Left ventricle myocardium inferior (tissue), 1 donor: ENCODE measurements at places on chromosomes 3 and 15. TPM values are rescaled to one million over a fixed set of nuclear protein-coding genes. Genes with fewer than 3 reads are reported as not detected.

DNA sequence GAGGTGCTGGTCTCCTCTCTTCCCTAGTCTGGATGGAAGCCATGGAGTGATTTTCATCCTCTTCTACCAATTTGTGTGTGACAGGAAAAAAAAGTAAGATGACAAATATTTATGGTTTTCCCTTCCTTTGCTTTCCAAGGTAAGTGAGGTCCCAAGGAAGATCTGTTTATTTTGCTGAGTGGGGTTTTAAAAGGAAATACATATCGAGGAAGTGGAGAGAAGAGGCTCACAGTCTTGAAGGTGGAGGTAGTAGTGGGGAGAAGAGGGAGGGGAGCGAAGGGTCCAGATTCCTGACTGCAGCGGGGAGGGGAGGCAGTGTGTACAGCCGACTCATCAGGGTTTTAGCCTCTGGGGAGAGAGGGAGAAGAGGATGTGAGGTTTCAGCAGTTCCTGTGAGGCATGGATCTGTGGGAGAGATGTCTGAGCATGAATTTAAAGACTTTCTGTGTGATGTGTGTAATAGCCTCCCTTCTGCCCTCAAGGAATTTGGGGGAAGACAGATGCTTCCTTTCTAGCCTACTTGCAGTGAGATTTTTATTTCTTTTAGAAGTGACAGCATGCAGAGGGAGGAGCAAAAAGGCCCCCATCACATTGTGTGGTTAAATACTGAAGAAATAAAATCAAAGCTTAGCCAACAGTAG, 272.4 kb downstream of the THRB start:
- peaks cover 25% of the 10 kb centered on the region for H3K4me1 ChIP-seq
- no peak overlapping the region for H3K4me3 ChIP-seq
- H3K36me3 ChIP-seq: no peaks in the 10 kb centered on the region
- no peak overlapping the region for H3K27ac ChIP-seq
- DNase-seq: no peak

DNA sequence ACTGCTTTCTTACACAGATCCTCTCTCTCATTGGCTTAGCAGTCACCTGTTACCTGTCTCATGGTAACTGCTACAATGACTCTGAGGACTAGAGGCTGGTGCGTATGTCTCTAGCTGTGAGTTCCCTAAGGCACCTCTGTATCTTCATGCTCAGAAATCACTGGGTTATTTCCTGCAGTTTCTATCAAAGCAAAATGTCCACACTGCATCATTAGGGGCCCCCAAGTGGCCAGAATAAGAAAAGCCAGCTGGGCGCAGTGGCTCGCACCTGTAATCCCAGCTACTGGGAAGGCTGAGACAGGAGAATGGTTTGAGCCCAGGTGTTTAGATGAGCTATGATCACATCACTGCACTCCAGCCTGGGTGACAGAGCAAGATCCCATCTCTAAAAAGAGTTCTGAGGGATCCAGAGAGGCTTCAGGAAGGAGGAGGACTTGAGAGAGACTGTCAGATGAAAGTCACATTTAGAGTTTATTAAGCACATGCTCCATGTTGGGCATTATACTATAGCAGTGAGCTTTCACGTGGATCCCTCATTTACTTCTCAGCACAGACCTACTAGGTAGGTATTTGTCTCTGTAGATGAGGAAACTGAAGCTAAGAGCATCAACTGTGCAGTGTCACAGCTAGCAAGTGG, 2.3 kb upstream of the VPS18 start:
- DNase-seq: no peak
- peaks cover 32% of the 10 kb centered on the region for H3K4me1 ChIP-seq
- no peak overlapping the region for H3K27ac ChIP-seq
- peaks cover 13% of the 10 kb centered on the region for H3K36me3 ChIP-seq

- no peaks in the 10 kb centered on the region for H3K27me3 ChIP-seq
- no peaks in the 10 kb centered on the region for H3K36me3 ChIP-seq
- H3K27ac ChIP-seq: no peak overlapping the region
- H3K4me3 ChIP-seq: no peak overlapping the region
- H3K4me1 ChIP-seq: peaks cover 33% of the 10 kb centered on the region
- no peak for DNase-seq
Measured at GRCh38 chr15:65612949-65613744, 2.2 kb upstream of the INTS14 start.

DNA sequence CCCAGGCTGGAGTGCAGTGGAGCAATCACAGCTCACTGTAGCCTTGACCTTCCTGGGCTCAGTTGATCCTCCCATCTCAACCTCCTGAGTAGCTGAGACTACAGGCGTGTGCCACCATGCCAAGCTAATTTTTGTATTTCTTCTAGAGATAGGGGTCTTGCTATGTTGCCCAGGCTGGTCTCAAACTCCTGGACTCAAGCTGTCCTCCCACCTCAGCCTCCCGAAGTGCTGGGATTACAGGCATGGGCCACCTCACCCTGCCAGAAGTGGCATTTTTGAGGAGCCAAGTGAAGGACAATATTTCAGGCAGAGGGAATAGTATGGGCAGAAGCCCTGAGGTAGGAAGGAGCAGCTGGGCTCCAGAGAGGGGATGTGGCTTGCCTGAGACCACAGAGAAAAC, 4.7 kb downstream of the ANKDD1A start:
- peaks cover 13% of the 10 kb centered on the region for H3K4me1 ChIP-seq
- no peak for DNase-seq
- no peak overlapping the region for H3K27ac ChIP-seq
- no peaks in the 10 kb centered on the region for H3K36me3 ChIP-seq

DNA sequence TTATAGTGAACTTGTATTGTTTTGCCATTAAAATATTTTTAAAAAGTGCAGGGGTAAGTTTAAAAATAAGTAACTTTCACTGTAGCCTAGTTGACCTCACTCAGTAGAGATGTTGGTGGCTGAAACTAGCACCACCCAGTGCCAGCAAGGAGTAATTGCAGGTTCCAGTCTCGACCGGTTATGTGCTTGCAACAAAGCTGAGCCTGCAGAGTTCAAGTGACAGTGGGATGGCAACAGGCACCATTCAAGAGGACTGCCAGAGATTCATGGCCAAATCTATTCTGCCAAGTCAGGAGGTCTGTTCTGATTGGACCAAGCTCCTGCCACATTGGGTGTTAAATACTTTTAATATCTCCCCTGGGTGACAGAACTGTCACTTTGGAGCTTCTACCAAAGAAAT, 2.7 kb downstream of the ADAMTS7 start:
- peak overlapping the region; percentile 96 for H3K4me3 ChIP-seq
- peak; percentile 58 for DNase-seq
- no peaks in the 10 kb centered on the region for H3K27me3 ChIP-seq

- H3K4me1 ChIP-seq: peaks cover 9% of the 10 kb centered on the region
- DNase-seq: no peak
- H3K36me3 ChIP-seq: no peaks in the 10 kb centered on the region
- H3K4me3 ChIP-seq: peak overlapping the region; percentile 63
- H3K27me3 ChIP-seq: peaks cover 41% of the 10 kb centered on the region
Measured at GRCh38 chr3:36379872-36380220, 458 bp upstream of the STAC start.

- H3K36me3 ChIP-seq: no peaks in the 10 kb centered on the region
- no peak for DNase-seq
- no peak overlapping the region for H3K27ac ChIP-seq
Measured at GRCh38 chr3:75938921-75939320, 153.6 kb upstream of the ZNF717 start.

DNA sequence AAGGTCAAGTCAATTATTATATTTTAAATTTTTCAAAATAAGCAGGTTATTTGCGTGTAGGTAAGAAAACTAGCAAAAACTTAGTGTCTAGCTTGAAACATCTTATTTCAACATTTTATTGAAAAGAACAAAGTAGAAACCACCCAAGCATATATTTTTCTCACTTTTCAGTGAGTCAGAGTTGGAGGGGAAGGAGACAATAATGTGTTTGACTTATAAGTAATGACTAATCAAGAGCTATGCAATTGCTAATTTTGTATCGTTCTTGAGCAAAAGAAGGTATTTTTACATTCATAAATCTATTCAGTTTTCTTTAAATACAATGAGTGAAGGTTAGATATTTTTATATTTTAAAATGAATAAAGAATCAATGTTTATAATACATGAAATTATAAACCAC, 54.4 kb upstream of the P2RY1 start:
- no peak for DNase-seq
- H3K27ac ChIP-seq: no peak overlapping the region
- no peaks in the 10 kb centered on the region for H3K4me1 ChIP-seq
- no peak overlapping the region for H3K4me3 ChIP-seq

DNA sequence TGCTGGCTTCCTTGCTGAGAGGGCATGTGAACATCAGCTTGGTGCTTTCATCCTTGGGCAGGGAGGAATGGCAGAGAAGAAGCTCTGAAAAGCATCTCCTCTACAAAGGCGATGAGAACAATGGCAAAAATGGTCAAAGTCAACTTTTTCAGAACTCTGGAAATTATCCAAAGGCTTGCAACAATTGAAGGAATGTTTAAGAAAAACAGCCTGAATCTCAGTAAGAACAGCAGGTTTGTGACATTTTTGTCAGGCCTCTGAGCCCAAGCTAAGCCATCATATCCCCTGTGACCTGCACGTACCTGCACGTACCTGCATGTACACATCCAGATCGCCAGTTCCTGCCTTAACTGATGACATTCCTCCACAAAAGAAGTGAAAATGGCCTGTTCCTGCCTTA, 51.8 kb downstream of the ONECUT1 start:
- peaks cover 17% of the 10 kb centered on the region for H3K27me3 ChIP-seq

- H3K36me3 ChIP-seq: no peaks in the 10 kb centered on the region
- H3K4me1 ChIP-seq: no peaks in the 10 kb centered on the region
- no peak overlapping the region for H3K4me3 ChIP-seq
- no peak for DNase-seq
- no peak overlapping the region for H3K27ac ChIP-seq
Measured at GRCh38 chr3:32432711-32433530, 41.3 kb downstream of the CMTM7 start.

DNA sequence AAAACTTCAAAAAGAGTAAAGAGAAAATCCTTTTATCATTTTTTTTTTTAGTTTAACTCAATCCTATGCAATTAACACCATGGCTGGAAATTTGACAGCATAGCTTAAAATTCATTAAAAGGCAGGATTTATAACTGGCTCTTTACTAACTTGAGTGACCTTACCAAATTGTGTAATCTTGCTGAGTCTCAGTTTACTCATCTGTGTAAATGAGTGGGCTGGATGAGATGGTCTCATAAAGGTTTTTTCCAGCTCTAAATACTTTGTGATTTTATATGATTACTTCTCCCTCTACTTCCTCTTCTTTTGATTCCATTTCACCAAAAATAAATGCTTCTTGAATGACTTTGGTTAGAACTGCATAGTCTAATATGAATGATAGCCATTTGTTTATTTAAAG, 234.9 kb upstream of the SATB1 start:
- no peak overlapping the region for H3K4me3 ChIP-seq
- H3K36me3 ChIP-seq: no peaks in the 10 kb centered on the region
- no peaks in the 10 kb centered on the region for H3K4me1 ChIP-seq
- H3K27ac ChIP-seq: no peak overlapping the region
- no peak for DNase-seq
- no peaks in the 10 kb centered on the region for H3K27me3 ChIP-seq

- H3K4me3 ChIP-seq: no peak overlapping the region
- H3K27ac ChIP-seq: no peak overlapping the region
Measured at GRCh38 chr3:63116922-63117321, 161.2 kb upstream of the SYNPR start.

The UBA7 gene
- total RNA-seq: 25.1 TPM

The SAMMSON gene
- total RNA-seq: not detected

The UROC1 gene
- total RNA-seq: not detected

The STRIT1 gene
- total RNA-seq: 11.7 TPM

The SNTN gene
- not detected for total RNA-seq

The GJD2 gene
- total RNA-seq: not detected

The KLHDC8B gene
- total RNA-seq: 92.5 TPM

The PPM1L gene
- total RNA-seq: 51.1 TPM

The GP5 gene
- total RNA-seq: not detected

The TEX264 gene
- 33.9 TPM for total RNA-seq
